ENCODE measurements at places on chromosomes 12 and 14.

GRCh38 chr14:60656686-60657455, 7.6 kb upstream of the SIX1 start:
- peak; percentile 49 for DNase-seq

DNA sequence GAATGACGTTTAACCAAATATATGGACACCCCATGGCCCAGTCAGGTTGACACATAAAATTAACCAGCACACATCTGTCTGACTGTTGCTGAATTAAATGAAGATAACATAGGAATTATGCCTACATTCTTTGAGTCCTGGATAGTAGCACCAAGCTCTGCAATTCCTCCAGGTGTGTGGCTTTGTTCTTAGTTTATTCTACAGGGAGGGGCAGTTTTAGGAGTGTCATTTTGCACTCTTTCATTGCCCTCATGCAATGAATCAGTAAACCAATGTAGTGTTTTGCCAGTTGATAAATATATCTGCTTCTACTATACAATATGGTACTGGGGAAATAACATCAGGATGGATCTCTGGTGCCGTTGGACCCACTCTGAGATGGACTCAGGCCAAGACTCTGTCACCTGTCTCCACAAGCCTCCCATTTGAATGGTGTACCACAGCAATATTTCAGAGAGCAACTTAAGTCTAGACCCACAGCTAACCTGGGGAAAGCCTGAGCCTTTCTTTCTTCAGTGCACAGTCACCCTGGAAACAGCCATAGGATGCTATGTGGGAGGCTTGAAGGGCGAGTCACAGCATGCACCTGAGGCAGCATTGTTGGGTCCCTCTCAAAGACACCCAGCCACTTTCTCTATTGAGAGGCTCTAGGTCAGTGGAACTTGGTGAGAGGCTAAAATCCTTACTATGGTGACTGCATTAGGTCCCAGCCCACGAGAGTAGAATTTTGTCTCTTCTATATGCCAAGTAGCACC, 73.2 kb downstream of the ANO4 start:
- no peak for DNase-seq

DNA sequence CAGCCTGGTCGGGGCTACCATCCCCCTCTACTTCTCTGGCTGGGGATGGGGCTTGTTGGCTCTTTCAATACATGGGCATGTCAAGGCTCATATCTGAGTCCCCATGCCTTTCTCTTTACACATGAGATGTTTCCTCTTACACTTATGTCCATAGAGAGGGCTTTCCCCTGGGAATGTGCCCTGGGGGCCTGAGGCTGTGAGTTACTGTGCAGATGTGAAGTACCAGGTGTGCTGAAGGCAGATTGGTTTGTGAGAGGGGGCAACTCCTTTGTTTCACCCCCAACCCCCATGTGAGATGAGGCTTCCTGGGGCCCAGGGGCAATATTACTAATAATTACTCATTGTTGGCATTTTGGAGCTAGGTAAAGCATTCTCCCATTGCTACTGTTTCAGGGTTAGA, 32.8 kb downstream of the NRXN3 start:
- DNase-seq: no peak

GRCh38 chr12:80867941-80868340, 69.8 kb downstream of the LIN7A start:
- DNase-seq: no peak

- DNase-seq: no peak
These were observed 21.3 kb upstream of the BCDIN3D start for GRCh38 chr12:49863946-49864797.

DNA sequence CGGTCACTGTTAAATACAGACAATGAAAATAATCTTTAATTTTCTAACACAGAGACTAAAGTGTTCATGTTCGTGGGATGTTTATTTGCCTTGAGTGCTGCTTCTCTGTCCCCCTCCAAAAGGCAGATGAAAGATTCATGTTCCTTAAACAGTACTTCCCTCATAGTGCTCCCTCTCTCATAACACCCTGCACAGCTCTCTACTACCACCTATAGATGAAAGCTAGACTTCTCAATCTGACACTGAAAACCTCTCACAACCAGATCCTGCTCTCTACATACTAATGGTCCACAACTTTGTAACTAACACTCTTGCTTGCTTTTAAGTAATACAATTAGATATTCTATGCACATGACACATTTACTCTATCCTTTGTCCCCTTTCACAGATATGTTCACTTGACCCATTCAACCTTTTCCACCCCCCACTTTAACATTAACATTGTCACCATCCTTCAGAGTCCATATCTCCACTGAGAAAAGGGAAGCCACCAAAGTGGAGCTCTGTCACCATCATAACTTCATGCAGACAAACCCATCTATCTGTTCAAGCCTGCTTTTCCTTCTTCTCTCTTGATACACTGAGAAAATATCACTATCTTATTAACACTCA, 266.4 kb upstream of the USP15 start:
- DNase-seq: peak; percentile 62

- no peak for DNase-seq
These were observed 124.2 kb downstream of the PAWR start for GRCh38 chr12:79566452-79567174.

GRCh38 chr12:83153177-83153576, 466.5 kb downstream of the TMTC2 start:
- no peak for DNase-seq

DNA sequence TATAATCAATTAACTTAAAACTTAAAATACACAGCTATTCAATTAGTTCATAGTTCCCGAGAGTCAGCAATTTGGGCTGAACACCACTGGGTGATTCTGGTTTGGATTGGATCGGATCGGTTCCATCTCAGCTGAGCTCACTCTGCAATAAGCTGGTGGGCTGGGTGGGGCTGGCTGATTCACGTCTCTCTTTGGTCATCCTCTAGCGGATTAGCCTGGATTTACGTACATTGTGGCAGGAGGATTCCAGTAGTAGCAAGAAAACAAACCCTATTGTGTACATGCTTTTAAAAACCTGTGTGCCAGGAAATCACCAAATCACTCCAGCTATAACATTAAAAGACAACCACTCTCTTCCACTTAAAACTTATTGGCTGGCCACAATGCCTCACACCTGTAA, 3.2 kb upstream of the CLEC4C start:
- DNase-seq: no peak

GRCh38 chr14:26984311-26985177, 386.7 kb upstream of the NOVA1 start:
- DNase-seq: peak; percentile 70

DNA sequence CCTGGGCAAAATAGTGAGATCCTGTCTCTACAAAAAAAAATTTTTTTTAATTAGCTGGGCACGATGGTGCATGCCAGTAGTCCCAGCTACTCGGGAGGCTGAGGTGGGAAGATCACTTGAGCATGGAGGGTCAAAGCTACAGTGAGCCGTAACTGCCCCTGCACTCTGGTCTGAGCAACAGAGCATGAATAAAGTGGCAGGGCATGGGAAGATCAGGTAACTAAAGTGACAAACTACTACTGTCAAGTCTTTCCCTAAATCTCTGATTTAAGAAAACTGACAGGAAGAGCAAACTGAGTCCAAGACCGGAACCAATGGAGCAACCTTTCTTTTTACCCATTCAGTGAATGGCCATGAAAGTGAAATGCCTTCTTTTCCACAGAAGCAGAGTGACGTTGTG, 10.8 kb downstream of the DCAF5 start:
- no peak for DNase-seq

GRCh38 chr12:57086493-57087009, 2.4 kb upstream of the NAB2 start:
- DNase-seq: peak; percentile 71

DNA sequence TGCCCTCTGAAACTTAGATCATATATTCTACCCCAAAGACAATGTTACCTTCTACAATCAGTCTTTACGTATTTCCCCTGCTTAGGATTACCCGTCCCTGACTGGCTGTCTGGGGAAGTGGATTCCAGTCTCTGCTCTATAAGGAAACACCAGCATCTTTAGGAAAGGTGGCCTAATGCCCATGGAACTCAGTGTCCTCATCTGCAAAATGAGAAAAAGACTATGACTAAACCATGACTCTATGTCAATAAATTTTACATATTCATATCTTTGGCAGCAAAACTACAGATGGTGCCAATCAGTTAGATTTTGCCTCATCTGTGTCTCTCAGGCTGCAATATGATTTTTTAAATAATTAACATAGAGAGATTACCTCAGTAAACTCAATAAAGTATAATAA, 133.8 kb downstream of the ITPR2 start:
- DNase-seq: no peak

DNA sequence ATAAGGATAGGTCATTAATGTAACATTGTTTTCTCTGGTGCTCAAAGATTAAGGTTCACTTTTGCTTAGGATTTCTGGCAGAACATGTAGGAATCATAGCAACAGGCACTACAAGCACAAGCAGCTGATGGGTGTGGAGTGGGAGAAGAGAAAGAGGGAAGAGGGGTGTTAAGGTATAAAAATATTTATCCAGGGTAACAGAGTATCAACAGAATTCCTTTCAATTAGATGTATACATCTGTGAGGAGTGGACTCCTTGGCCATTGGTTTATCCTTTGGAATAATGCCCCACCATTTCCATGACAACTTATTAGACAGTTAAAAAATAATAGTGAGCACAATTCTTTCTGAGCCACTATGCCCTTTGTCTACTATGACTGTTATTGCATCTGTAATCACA, 388.3 kb upstream of the DDHD1 start:
- DNase-seq: no peak

- no peak for DNase-seq
These were observed 94.6 kb downstream of the PPM1A start for GRCh38 chr14:60343571-60344071.

- no peak for DNase-seq
These were observed 123.1 kb downstream of the NPAS3 start for GRCh38 chr14:33061667-33062325.
